ENCODE measurements at places on chromosomes 11 and 22. TPM values are rescaled to one million over a fixed set of nuclear protein-coding genes. Genes with fewer than 3 reads are reported as not detected.

ARHGAP8 gene
- total RNA-seq: not detected

- DNase-seq: no peak
Measured at GRCh38 chr11:73260127-73260457, 12.0 kb upstream of the P2RY6 start.

OR51L1 gene
- total RNA-seq: not detected

PLA2G6 gene
- total RNA-seq: 8.7 TPM

GRCh38 chr22:23108249-23109078, 33.3 kb downstream of the RSPH14 start:
- no peak for DNase-seq

DNA sequence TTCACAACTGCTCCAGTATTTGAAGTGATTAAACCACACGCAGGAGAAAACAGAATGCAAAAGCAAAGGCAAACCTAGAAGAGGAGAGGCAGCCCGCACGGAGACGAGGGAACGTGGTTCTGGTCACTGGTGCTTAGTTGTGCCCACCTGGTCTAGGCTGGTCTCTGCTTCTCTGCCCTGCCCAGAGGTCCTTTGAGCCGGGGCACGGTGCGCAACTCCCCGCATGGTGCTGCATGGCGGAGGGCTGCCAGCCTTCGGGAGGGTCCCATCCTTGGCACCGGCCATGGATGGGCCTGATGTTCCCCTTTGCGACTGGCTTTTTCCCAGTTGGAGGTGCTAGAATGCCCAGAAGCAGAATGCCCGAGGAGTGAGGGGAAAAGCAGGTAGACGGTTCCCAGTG, 46.1 kb downstream of the KCNC1 start:
- DNase-seq: no peak

GRCh38 chr22:38243007-38243765, 29.6 kb downstream of the TMEM184B start:
- peak; percentile 71 for DNase-seq

- DNase-seq: no peak
Measured at GRCh38 chr11:16312233-16312765, 44.0 kb downstream of the SOX6 start.

SYNGR1 gene
- 16.1 TPM for total RNA-seq

GRCh38 chr11:133249065-133249464, 283.2 kb downstream of the OPCML start:
- DNase-seq: no peak

DNA sequence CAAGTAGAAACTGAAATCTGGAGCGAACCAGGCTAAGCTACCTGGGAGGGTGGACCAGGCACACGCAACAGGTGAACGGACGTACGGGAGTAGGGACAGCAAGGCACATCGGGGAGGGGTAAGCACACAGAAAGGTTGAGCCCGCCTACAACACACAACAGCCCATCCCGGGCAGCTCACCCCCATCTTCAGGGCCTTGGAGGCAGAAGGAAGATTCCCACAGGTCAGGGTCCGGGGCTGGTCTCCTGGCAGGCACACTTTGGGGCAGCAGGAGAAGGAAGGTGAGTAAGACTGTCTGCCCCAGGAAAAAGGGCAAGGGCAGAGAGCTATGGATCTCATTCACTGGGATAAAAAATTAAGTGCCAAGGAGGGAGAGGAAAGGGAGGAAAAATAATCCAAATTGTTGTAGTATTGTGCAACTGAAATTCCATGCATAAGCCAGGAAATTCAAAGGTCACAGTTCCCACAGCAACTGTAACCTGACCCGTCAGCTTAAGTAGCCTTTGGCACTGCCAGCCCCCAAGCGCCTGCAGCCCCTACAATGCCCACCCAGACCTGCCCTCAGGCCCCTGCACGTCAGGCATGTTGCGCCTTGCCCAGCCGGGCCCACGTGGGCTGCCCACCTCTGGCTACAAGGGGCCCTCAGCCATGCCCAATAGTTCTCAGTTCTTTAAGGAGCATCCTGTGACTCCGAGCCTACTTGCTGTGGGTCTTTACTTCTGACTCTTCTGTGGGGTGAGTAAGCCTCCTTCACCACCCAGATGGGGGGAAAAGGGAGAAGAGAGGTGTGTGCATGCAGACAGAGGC, 51.8 kb downstream of the MICAL3 start:
- peak; percentile 74 for DNase-seq

TRIM29 gene
- total RNA-seq: 0.91 TPM

- no peak for DNase-seq
Measured at GRCh38 chr11:12158909-12159308, 48.5 kb downstream of the MICAL2 start.

FGF3 gene
- total RNA-seq: not detected

DNA sequence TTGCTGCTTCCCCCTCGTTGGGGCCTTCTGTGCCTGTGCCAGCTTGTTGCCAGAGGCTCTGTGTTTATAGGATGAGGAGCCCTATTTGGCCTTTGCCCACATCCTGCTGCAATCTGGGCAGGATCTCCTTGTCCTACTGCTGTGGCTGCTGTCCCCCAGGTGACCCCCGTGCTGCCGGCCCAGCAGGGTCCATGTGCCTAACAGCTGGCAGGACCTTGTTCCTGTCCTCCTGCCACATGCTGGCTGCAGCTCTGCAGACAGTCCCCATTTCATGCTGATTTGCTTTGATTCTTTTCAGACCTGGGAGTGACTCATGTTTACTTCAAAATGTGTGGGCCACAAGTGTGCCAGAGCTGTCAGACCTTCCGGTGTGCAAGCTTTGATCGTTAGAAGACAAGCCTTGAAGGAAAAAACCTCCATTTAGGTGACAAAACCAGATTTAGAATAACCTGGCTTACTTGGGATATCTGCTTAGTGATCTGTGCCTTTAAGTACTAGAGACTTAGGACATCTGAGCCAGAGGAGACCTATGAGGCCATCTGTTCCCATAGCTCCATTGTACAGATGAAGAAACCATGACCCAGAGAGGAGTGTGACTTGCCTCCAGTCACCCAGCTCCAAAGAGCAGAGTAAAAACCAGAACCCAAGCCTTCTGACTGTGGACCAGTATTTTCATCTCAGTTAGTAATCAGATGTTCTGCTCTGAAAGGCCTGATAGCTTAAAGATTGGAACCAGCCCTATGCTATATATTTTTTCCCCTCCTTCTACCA, 11.1 kb downstream of the NAV2 start:
- peak; percentile 37 for DNase-seq

- peak; percentile 59 for DNase-seq
Measured at GRCh38 chr11:12170984-12171383, 60.6 kb downstream of the MICAL2 start.

GRCh38 chr11:63882555-63883242, 34.3 kb downstream of the RCOR2 start:
- DNase-seq: peak; percentile 29

KRTAP5-8 gene
- not detected for total RNA-seq

Measured in psoas muscle (tissue), 8 donors.